ENCODE measurements at places on chromosomes 12 and 14. TPM values are rescaled to one million over a fixed set of nuclear protein-coding genes. Genes with fewer than 3 reads are reported as not detected.

- no peak for DNase-seq
Observed at GRCh38 chr14:63676615-63677014, 34.9 kb upstream of the WDR89 start.

DNA sequence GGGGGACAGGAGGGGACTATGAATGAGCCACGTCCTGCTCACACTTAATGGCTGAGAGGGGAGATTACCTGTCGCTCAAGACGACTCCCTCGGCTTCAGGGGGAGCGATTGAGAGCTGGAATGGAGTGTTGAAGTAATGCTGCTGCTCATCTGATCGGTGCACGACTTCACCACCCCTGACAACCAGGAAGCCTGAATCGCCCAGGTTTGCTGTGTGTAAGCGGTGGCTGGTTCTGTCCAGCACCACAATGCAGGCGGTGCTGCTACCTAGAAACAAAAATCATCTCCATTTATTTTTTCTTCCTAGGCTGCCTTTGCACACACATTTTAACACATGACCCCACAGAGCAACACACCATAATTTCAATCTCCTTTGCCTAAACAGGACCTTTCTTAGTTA is 37.3 kb downstream of the PPTC7 start:
- DNase-seq, result no peak

- no peak for DNase-seq
Observed at GRCh38 chr14:74807853-74808545, 44.9 kb downstream of the YLPM1 start.

GRCh38 chr12:3902921-3903320 is 29.7 kb upstream of the PARP11 start:
- DNase-seq, result no peak

DNA sequence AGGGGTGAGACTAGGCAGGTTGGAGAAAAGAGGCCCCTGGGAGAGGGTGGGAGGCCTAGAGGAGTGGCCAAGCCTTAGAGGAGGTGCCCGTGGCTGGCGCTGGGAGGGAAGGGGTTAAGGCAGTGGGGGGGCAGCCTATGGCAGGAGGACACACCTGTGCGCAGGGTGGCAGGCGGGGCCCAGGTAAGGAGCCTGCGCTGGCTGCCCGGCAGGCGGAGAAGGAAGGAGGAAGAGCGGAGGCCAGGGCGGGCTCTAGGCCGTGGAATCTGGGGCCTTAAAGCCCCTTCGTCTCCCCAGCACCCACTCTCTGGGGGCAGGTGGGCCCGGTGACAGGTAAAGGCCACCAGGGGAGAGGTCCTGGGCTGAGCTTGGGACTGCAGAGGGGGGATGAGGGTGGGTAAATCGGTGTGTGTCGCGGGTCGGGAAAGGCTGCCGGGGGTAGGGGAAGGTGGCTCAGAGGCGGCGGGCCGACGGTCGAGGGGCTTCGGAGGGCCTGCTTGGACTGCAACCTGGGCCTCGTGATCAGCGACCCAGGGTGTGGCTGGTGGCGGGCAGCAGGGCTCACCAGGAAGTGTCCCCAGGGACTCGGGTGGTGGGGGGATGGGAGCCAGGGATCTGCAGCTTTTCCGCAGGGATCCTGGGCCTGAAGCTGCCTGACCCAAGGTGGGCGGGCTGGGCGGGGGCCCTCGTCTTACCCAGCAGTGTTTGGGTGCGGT is 7.3 kb downstream of the PHB2 start:
- peak; percentile 50 for DNase-seq

GRCh38 chr12:50387972-50388478 is 8.4 kb downstream of the FAM186A start:
- DNase-seq, result no peak

DNA sequence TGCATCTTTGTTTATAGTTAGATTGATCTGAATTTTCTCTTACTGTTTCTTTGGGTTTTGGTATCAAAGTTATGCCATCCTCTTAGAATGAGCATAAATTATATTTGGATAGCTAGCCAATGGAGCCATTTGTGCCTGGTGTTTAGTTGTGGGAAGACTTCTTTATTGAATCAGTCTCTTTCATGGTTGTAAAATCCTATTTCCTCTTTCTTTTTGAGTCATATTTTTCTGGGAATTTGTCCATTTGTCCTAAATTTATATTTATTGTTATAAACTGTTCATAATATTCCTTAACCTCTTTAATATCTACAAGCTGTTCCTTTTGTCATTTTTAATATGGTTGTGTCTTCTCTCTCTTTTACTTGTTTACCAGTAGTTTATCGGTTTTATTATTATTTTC is 462.5 kb downstream of the AEBP2 start:
- DNase-seq, result no peak

RFLNA gene
- not detected for total RNA-seq

LRIG3 gene
- total RNA-seq, result 11.4 TPM

KRT86 gene
- total RNA-seq, result not detected
